Fibroblast of lung (primary cell): ENCODE measurements at places on chromosomes 7 and 10. TPM values are rescaled to one million over a fixed set of nuclear protein-coding genes. Genes with fewer than 3 reads are reported as not detected.

DNA sequence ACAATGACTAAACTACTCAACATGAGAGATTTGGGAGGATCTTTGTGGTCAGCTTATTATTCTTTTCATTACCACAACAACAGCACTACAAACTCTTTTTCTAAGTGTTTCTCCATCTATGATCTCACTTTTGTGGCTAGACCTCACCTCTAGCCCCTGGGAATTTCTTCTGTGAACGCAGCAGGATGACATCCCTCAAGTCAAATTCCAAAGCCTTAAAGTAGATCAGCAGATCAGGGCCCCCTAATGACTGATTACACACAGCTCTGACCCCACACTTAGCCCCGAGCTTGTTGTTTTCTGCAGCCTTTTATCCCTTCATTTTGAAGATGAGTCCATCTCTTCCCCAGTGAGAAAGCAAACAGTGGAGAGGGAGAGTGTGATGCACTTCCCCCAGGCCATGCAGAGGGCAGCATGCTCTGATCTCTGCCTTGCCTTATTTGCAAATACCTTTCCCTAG lies 27.3 kb downstream of the TFAM start:
- no peak overlapping the region for H3K27ac ChIP-seq
- H3K27me3 ChIP-seq = no peaks in the 10 kb centered on the region
- peak; percentile 94 for DNase-seq
- H3K4me3 ChIP-seq = no peak overlapping the region
- no peaks in the 10 kb centered on the region for H3K36me3 ChIP-seq
- H3K4me1 ChIP-seq = peaks cover 2% of the 10 kb centered on the region

- no peaks in the 10 kb centered on the region for H3K27me3 ChIP-seq
- peaks cover 8% of the 10 kb centered on the region for H3K4me1 ChIP-seq
- peak overlapping the region; percentile 14 for H3K4me3 ChIP-seq
- peaks cover 21% of the 10 kb centered on the region for H3K36me3 ChIP-seq
- DNase-seq = peak; percentile 65
Observed at GRCh38 chr10:6211671-6212635, 9.2 kb downstream of the PFKFB3 start.

DNA sequence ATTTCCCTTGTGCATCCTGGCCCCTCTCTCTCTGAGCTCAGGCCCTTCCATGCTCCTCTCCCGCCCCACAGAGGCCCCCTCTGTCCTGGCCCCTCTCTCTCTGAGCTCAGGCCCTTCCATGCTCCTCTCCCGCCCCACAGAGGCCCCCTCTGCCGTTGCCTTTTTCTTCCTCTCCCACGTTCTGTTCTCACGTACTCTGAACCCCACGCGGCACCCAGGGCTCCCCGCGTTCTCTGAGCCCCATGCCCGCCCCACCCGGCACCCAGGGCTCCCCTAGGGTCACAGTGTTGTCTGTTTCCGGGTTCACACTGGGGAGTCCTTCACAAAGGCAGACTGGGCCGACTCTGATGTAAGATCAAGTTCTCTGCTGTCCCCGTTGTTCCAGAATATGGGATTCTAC lies 336.8 kb downstream of the DNAJB6 start:
- no peak overlapping the region for H3K27ac ChIP-seq
- no peaks in the 10 kb centered on the region for H3K27me3 ChIP-seq
- H3K4me3 ChIP-seq = no peak overlapping the region
- H3K36me3 ChIP-seq = no peaks in the 10 kb centered on the region

GRCh38 chr7:45586542-45587520 lies 12.7 kb downstream of the ADCY1 start:
- H3K27me3 ChIP-seq = no peaks in the 10 kb centered on the region
- no peak overlapping the region for H3K4me3 ChIP-seq
- H3K27ac ChIP-seq = no peak overlapping the region
- DNase-seq = no peak

GRCh38 chr7:15628876-15629275 lies 57.6 kb downstream of the MEOX2 start:
- no peaks in the 10 kb centered on the region for H3K36me3 ChIP-seq
- H3K4me1 ChIP-seq = peaks cover 2% of the 10 kb centered on the region
- no peak overlapping the region for H3K27ac ChIP-seq
- no peaks in the 10 kb centered on the region for H3K27me3 ChIP-seq

GRCh38 chr10:79203833-79204232 lies 135.1 kb downstream of the ZMIZ1 start:
- no peaks in the 10 kb centered on the region for H3K27me3 ChIP-seq
- H3K27ac ChIP-seq = no peak overlapping the region
- no peak overlapping the region for H3K4me3 ChIP-seq
- H3K36me3 ChIP-seq = peaks cover 41% of the 10 kb centered on the region

- DNase-seq = no peak
- H3K27me3 ChIP-seq = no peaks in the 10 kb centered on the region
- H3K36me3 ChIP-seq = no peaks in the 10 kb centered on the region
- no peaks in the 10 kb centered on the region for H3K4me1 ChIP-seq
Observed at GRCh38 chr7:92034116-92034515, 93.5 kb downstream of the AKAP9 start.

DNA sequence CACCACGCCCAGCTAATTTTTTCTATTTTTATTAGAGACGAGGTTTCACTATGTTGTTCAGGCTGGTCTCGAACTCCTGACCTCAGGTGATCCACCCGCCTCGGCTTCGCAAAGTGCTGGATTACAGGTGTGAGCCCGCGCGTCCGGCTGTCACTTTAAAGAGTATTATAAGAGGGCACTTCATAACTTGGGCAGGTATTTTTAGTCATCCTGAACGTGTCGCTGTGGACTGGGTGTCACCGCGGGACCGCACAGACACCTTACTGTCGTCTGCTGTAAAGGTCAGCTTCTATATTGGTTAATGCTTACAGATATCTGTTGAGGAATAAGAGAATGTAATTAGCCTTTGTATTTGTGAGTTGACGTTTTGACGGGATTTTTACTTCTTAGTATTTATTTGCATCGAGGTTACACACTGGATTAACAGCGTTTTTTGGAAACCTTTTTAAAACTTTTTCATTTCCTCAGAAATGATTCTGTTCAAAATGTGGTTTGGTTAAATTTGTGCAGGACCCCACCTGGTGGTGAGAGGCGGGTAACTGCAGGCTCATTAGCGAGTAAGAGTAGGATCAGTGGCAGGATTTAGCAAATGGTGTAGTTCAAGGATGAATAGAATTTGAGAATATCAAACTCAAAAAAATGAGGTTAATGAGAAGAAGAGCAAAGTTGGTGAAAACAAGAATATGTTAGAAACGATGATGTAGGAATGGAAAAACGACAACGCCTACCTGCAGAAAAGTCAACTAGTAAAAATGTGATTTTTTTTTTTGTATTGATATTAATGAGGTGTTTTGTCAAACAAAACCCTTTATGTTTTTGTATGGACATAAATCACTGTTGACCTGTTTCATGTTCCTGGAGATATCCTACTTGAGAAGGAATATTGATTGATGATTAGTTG lies 3.2 kb downstream of the DNAJB6 start:
- no peaks in the 10 kb centered on the region for H3K4me1 ChIP-seq
- H3K27ac ChIP-seq = no peak overlapping the region
- H3K27me3 ChIP-seq = no peaks in the 10 kb centered on the region
- H3K4me3 ChIP-seq = no peak overlapping the region

GRCh38 chr10:127221281-127221680 lies 24.9 kb upstream of the INSYN2A start:
- no peak for DNase-seq
- H3K27ac ChIP-seq = no peak overlapping the region
- H3K36me3 ChIP-seq = no peaks in the 10 kb centered on the region
- no peaks in the 10 kb centered on the region for H3K4me1 ChIP-seq

ALOX5 gene
- not detected in 2 replicates for total RNA-seq

ZNF511 gene
- total RNA-seq = 23.6 and 27.7 TPM in 2 replicates

PAX4 gene
- total RNA-seq = not detected in 2 replicates

MOSPD3 gene
- 3.9 and 5.9 TPM in 2 replicates for total RNA-seq
